Activated naive CD4-positive, alpha-beta T cell treated with anti-CD3 and anti-CD28 coated beads, Interleukin-2, amount 50 U/mL, for 72 hours (primary cell): ENCODE measurements at places on chromosomes 3 and 15. TPM values are rescaled to one million over a fixed set of nuclear protein-coding genes. Genes with fewer than 3 reads are reported as not detected.

GRCh38 chr3:142244056-142244455, 18.7 kb upstream of the GK5 start:
- no peak for DNase-seq

CCDC191 gene
- 4.0 TPM for total RNA-seq

ARGFX gene
- total RNA-seq, result not detected

GRCh38 chr3:111738790-111739189, 120.3 kb upstream of the PHLDB2 start:
- no peak for DNase-seq

DNA sequence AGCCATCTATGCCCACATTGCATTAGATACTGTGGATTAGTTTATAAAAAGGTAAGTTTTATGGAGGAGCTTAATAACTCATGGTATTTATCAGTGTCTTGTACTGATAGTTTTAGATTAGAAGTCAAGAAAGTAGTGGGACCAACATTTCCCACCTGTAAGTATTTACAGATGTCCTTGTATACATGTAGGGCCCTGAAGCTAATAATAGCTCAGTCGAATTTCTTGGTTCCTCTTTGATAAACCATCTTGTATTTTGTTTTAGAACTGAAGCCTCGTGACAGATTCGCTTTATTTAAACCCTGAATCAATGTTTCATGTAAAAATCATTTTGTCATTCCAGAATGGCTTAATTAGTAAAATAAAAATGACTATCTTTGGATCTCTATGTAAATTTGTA, 73.4 kb downstream of the CRYBG3 start:
- no peak for DNase-seq

- DNase-seq, result no peak
These were observed 60.7 kb upstream of the ALDH1A3 start for GRCh38 chr15:100818927-100819326.

DNA sequence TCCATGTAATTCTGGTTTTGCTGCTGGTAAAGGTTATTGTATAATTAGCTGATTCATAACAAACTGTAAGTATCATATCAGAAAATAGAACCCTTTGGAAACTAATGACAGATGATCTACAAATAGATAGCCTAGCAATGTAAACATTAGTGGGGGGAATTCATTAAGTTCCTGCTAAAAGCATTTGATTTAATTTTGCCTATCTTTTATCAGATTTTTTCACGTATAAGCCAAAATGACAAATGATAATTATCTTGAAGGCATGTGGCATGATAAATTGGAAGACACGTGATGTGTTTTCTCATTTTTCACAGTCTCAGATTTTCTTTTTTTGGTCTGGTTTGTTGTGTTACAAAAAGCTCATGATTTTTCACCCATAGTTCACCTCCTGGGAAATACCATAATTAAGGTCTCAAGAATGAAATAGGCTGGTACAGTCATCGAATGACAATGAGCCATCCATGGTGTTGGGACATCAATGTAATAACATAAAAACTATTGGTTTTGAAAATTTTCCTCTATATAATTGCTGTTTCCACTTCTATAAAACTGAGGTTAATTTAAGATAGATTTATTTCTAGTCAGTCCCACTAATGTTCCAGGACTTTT, 325.9 kb upstream of the TBL1XR1 start:
- no peak for DNase-seq

DNA sequence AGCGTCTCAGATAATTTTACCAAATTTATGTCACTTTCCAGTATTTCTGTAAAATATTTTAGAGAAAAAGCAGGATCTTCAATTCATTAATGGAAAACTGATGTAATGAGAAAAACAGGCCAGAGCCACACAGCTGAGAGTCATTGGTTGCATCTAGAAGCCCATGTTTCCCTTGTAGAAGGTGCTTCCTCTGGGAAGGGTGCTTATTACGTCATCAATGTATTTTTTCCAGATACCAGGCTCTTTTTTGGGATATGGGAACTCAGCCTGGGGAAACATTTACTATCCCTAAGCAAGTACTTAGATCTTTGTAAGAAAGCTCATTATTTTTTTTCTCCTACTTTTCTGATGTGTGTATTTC, 89.1 kb upstream of the PHLDB2 start:
- no peak for DNase-seq

RBM6 gene
- total RNA-seq, result 168 TPM

DNA sequence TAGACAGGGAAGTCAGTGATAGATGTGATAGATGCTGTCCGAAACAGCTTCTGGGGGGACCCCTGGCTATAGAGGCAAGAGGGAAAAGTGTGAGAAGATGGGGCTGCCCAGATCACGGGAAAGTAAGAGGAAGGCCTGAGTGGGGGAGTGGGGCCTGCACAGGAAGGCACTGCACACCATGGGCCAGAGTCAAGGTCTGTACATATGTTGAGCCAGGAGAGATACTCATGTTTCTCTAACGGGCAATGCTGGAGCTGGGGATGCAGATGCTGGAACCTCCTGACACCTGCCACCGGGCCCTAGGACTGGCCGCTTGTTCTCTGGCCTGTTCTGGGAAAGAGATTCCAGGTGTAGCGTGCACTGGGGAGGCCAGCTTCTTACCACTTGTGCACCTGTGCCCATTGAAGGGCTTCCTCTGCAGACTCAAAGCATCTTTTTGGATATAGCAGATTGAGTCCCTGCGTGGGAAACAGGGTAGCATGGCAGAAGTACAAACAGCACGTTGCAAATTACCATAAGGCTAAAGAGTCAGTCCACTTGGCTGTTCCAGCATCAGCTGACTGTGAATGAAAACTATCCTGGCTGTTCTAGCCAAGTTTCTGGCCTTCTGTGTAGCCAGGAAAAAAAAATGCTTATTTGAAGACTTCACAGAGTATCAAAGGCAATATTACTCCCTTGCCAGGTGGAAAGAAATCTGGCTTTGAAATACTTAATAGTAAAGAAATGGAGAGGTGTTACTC, 77.1 kb upstream of the GSK3B start:
- DNase-seq, result no peak

GRCh38 chr3:127287840-127288239, at the start of gene PRR20G:
PRR20G (minus strand) TSS chr3:127288046; CDS start chr3:127287365, 681 bp downstream.
- DNase-seq, result no peak

DNA sequence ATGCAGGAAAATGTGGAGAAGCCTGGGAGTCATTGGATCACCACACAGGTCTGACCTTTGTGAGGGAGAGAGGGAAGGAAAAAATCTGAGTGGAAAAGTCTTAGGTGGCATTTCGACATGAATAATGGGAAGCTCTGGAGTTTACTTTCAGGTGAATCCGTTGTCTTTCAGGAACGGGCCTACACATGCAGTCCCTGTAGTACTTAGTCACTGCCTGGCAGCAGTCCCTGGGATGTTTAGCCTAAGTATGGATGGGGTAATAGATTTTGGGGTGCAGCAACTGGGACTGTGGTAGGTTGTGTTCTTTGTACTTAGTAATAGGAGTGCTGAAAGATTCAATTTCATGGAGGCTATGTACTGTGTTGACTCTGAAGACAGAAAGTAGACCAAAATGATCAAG, 227.5 kb upstream of the EPHA3 start:
- no peak for DNase-seq
